ENCODE measurements at places on chromosomes 4 and X.

DNA sequence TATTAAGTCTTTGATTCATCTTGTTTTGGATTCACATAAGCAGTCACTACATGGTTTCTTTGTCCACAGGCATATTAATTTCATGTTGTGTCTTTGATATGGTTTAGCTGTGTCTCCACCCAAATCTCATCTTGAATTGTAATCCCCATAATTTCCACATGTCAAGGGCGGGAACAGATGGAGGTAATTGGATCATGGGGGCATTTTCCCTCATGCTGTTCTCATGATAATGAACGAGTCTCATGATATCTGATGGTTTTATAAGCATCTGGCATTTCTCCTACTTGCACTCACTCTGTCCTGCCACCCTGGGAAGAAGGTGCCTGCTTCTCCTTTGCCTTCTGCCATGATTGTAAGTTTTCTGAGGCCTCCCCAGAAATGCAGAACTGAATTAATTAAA, 1811.2 kb upstream of the PCDH10 start:
- DNase-seq, result no peak

GRCh38 chr4:93086356-93086755, 742.2 kb upstream of the ATOH1 start:
- DNase-seq, result no peak

GRCh38 chrX:133523081-133523487, 107.8 kb upstream of the GPC4 start:
- DNase-seq, result no peak

DNA sequence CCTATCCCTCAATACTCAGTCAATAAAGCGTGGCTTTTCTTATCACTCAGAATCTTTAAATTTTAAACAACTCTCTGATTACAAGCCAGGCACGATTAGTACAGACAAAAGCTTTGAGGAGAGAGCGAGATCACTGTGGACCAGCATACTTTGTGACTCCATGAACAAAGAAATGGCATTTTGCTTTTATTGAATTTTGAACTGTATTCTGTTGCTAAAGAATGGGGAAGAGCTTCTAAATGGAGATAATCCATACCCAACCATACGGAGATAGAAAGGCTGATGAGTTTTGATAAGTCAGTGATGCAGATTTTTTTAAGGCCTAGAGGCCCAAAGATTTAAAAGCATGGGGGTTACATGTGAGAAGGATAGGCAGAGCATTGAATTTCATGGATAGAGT, 259.1 kb downstream of the DACH2 start:
- no peak for DNase-seq

GRCh38 chr4:39741401-39741800, 43.5 kb downstream of the UBE2K start:
- no peak for DNase-seq

DNA sequence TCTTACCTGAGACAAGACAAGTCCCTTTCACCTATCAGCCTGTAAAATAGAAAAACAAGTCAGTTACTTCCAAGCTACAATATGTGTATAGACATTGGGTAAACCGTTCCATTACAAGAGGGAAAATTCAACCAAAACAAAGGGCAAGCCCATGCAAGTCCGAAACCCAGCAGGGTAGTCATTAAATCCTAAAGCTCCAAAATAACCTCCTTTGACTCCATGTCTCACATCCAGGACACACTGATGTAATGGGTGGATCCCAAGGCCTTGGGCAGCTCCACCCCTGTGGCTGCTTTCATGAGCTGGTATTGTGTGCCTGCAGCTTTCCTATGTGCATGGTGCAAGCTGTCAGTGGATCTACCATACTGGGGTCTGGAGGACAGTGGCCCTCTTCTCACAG, 14.7 kb upstream of the FAM47B start:
- DNase-seq, result no peak

- DNase-seq, result no peak
These were observed 466.3 kb upstream of the FAM241A start for GRCh38 chr4:111678908-111679307.

DNA sequence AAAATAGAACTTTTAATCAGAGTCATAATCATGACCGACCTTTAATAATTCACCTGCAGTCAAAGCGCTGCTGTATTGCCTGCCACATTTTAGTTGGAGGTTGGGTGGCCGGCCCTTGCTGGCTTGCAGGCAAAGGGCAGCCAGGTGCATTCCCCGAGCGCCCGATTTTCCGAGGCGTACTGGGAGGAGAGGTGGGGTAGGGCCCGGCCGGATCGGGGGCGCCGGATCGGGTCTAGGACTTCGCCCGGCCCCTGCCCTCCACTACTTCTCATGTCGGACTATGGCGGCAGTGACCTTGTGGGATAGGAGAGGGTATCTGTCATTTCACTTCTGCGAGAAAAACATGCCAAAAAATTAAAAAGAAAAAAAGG, 2.5 kb upstream of the RS1 start:
- DNase-seq, result no peak

DNA sequence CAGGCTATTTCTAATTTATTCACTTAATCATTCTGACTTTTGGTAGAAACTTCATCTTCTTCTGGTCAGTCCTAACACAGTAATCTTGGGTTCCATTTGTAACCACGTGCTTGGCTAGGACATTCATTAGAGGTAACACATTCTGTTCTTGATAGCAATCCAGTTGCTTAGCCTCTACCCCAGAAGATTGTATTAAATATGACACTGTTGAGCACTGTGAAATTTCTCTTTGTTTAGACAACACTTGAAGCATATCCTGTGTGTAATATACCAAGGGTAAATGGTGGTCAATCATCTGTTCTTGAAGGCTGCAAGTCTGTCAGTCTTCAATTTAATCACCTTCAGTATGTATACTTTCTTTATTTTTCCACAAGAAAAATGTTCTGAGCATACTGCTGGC, 523.0 kb downstream of the ANKRD50 start:
- no peak for DNase-seq

GRCh38 chr4:110540982-110541451, 65.1 kb downstream of the ENPEP start:
- no peak for DNase-seq

DNA sequence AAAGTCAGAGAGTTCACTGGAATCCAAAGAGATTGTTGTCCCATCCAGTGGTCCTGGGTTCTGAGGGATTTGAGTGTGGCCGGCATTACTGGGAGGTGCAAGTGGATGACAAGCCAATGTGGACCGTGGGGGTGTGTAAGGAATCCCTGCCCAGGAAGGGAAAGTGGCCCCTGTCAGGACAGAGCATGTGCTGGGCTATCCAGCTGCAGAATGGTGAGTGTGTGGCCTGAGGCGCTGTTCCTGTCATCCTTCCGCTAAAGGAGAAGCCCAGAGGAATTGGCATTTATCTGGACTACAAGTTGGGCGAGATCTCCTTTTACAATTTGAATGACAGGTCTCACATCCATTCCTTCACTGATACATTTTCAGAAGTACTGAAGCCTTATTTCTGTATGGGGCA, 20.4 kb upstream of the TRIM60 start:
- DNase-seq, result no peak

GRCh38 chr4:112083587-112084347, 61.5 kb upstream of the FAM241A start:
- no peak for DNase-seq

- no peak for DNase-seq
These were observed 23.2 kb upstream of the MXD4 start for GRCh38 chr4:2284934-2285612.

GRCh38 chrX:133645256-133645655, 230.0 kb upstream of the GPC4 start:
- no peak for DNase-seq

GRCh38 chr4:5734853-5735252, 23.9 kb downstream of the EVC start:
- no peak for DNase-seq

DNA sequence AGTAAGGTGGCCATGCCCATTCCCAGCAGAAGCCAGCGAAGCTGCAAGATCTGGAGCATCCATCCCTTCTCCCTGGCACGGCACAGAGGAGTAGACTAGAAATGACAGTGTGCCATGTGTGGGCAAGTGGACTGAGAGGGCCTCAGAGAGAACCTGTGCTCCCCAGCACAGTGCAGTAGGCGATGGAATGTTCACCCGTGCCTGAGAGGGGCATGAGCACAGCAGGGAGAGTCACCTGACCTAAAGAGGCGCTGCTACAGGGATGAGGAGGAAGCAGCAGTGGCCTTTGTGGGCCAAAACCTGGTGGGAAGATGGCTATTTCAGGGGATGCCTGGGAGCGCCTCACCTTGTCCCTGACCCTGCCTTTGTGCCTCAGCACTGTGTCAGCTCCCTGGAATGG, 8.0 kb upstream of the CDKN2AIP start:
- no peak for DNase-seq

- DNase-seq, result peak; percentile 42
These were observed 29.6 kb upstream of the CHRNA9 start for GRCh38 chr4:40305328-40306170.

GRCh38 chr4:138686106-138686835, 329.3 kb upstream of the NOCT start:
- DNase-seq, result no peak

- no peak for DNase-seq
These were observed 11.9 kb upstream of the ADD1 start for GRCh38 chr4:2831611-2832308.

- no peak for DNase-seq
These were observed 52.2 kb downstream of the AMMECR1 start for GRCh38 chrX:110265661-110266060.

- no peak for DNase-seq
These were observed 200.5 kb downstream of the KDR start for GRCh38 chr4:54924891-54925290.

DNA sequence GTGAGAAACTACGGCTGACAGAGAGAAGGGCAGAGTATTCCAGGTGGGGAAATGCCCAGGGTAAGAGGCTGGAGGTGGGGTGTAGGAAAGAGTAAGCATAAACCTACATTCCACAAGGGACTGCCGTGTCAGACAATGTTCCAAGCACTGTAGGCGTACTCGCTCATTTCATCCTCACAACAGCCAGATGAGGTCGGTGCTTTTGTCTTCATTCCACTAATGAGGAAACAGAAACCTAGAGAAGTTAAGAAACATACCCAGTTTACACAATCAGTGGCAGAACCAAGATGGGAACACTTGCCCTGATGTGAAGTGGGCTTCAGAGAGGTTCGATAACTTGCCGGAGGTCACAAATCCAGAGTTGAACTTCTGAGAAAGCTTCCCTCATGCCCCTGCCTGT, 4.6 kb downstream of the SASH3 start:
- no peak for DNase-seq

DNA sequence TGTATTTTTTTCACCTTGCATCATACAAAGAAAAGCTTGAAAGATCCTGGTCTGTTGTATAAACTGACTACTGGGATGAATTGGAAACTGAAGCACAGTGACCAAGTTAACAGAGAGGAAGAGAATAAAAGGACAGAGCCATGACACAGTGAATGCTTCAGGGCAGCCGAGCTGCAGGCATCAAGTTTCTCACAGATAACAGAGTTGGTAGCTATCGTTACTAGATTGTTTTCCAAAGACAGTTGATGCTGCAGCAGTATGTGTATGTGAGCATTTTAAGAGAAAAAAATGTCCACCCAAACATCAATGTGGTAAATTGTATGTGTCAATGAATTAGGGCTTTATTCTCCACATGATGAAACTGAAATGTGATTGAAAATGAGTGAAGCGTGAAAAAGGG, 1032.7 kb downstream of the ADGRL3 start:
- no peak for DNase-seq

DNA sequence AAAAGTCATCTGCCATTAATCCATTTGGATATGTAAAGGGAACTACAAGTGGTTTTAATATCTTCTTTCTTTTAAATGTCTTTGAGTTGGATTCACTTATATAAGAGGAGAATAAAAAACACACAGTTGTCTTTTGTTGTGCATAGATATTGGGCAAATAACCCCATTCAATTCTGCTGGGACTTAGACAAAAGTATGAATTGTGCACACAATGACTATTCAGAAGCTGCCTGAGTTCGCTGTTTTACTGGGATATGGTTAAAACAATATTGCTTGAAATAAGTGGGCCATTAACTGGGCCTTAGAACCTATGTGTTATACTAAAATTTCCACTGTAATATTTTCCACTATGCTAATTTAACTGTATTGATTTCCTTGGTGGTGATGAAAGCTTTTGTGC, 71.7 kb downstream of the PCYT1B start:
- no peak for DNase-seq

GRCh38 chrX:13000301-13000811, 25.4 kb downstream of the TMSB4X start:
- DNase-seq, result peak; percentile 68

GRCh38 chr4:42816880-42817400, 75.6 kb upstream of the GRXCR1 start:
- DNase-seq, result no peak

DNA sequence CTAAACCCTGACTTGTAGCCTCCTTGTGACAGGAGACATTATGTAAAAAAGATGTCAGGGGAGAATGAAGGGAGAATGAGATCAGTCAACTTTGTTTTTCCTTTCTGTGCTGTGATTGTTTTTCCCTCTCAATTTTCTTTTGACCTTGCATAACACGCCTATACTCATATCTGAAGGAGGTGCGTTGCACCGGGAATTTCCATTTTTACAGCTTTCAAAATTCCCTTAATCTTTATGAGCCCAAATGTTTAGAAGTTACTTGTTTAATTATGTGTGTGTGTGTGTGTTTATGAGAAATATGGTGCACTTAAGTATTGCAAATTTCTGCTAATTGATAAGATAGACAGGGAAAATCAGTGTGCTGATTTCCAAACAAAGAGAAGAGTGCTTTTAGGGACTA, 21.6 kb downstream of the SYNPO2 start:
- DNase-seq, result no peak

DNA sequence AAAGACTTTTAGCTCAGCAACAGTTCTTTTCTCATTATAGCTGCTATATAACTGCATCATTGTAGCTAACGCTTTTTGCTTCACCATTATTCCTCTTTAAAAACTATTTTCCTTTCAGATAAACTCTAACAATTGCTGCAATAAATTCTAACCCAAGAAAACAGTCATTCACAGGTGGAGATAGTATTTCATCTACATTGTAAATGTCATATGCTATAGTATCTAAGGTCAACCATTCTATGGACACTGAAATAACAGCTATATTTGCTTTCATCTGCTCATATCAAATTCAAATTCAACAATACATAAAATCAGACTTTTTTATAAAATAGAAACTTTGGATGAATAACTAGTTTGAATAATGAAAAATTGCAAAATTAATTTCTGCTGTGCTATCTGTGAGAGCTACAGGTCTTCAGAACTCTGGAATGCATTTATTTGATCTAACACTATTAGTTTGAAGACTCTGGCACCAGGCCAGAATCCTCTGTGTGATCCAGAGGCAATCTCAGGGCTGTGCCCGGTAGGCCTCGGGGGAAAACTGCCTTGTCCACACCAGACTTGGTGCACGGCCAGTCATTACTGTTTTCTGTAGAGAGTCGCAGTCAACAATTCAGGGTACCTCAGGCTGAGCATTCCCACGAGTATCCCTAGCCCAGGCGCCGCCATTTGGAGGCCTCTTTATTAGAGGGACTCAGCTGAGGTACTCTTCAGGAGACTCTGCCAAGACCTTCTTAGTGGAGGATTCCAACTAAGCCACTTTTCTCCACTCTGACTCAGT, 332.4 kb downstream of the SLC7A11 start:
- DNase-seq, result no peak

GRCh38 chr4:15459706-15460105, 10.0 kb upstream of the CC2D2A start:
- no peak for DNase-seq

Measured in CD4-positive, alpha-beta T cell treated with Interleukin-6 at 100 ng/mL for 8 hours (primary cell).